GOT3 (cell line): ENCODE measurements at places on chromosomes 13 and 19.
A peak's percentile ranks its signal among the peaks of the same experiment; 100 is the strongest.

- DNase-seq, result no peak
Measured at GRCh38 chr19:47445937-47446402, 25.7 kb downstream of the SLC8A2 start.

DNA sequence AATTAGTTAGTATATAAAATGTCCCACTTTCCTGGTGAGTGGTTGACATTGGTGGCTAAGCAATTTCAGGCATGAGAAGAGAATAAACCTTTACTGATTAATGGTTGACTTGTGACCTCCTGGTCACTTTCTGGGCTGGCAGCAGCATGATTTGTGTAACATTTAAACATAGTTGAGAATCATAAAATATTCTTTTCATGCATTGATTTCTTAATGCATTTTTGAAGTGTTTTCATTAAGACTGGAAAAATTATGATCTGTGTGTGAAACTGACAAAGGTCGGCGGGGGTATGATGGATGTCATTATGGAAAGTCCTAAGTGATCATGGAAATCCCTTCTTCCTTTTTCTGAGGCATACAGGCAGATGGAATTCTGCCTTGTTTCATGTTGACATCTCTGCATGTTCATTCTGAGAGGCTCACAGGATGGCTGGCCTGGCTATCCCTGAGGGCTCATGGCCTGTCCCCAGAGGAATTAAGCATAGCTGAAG lies 98.7 kb upstream of the RNF113B start:
- DNase-seq, result no peak

GRCh38 chr13:99085808-99086266 lies 108.0 kb upstream of the DOCK9 start:
- no peak for DNase-seq

- DNase-seq, result no peak
Measured at GRCh38 chr19:46287585-46287984, 9.3 kb upstream of the HIF3A start.

- DNase-seq, result no peak
Measured at GRCh38 chr19:48190288-48190884, 19.9 kb downstream of the ZSWIM9 start.

DNA sequence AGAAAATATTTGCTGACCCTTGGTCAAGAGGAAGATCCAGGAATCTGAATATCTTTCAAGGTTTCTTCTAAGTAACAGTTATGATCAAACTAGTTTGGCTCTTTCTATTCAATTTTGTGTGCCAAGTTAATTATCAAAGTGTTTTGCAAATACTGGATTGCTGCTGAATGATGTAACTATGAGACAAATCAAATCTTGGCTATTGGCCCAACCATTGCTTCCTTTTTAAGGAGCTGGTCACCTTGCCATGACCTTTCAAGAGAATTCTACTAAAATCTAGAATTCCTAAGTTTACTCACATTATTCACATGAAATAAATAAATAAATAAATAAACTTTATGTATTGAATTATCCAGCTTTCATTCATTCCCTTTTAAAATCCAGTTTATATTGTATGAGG lies 371.8 kb downstream of the SLITRK6 start:
- DNase-seq, result no peak

- DNase-seq, result no peak
Measured at GRCh38 chr13:67964986-67965385, 734.9 kb upstream of the PCDH9 start.

- no peak for DNase-seq
Measured at GRCh38 chr19:34332027-34332760, 32.8 kb upstream of the GPI start.

GRCh38 chr13:109779876-109780510 lies 6.4 kb downstream of the IRS2 start:
- no peak for DNase-seq

- DNase-seq, result no peak
Measured at GRCh38 chr19:51729781-51730180, 6.0 kb upstream of the HAS1 start.

- DNase-seq, result no peak
Measured at GRCh38 chr13:103873725-103874124, 807.5 kb upstream of the SLC10A2 start.

GRCh38 chr13:82751206-82751605 lies 1131.1 kb downstream of the SLITRK1 start:
- DNase-seq, result no peak

DNA sequence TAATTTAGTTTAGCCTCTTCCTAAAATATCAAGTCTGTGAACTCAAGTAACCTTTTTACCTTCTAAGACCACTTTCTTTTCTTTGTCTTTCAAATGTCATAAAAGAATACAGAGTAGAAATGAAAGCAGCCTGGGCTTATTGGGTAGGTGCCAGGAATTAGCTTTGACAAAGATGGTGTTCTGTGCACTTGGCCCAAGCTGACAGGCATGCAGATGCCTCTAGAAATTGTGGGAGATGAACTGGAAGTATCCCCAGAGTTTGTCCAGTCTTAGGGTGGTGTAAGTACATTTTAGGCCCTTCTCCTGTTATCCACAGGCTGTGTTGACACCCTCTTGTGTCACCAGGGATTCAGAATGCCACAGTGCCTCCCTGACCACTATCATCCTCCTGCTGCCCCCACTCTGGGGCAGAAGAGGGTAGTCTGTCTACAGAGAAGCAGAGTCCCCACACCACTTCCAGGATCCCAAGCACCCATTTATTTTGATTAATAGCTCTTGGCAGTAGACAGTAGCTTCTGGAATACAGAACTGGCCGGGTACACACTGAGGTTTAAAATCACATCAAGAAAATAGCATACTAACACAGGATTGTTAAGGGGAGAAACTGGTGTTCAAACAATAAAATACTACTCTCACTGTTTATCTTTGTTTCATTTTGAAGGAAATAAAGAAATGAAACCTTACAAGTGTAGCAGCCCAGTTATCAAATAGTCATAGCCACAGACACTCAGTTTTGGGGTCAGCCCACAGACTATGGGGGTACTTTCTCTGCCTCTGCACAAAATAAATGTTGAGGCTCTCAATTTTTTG lies 343.2 kb downstream of the KCNRG start:
- DNase-seq, result no peak

DNA sequence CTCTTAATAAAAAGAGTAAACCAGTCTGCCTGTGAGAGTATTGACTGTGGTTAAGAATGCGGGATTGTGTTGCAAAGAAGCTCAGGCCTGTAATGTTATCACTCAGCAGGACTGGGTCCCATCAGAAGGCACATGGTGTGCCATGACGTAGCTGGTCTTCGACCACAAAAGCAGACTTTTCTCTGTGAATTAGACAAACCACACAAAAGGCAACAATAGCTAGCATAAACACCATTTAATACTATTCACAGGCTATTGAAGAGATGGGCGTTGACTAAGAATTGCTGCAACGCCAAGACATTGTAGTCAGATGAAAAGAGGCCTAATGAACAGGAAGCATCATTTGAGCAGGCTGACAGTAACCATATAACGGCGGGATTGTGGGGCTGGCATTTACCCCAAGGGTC lies 235.6 kb upstream of the SOX21 start:
- DNase-seq, result no peak

DNA sequence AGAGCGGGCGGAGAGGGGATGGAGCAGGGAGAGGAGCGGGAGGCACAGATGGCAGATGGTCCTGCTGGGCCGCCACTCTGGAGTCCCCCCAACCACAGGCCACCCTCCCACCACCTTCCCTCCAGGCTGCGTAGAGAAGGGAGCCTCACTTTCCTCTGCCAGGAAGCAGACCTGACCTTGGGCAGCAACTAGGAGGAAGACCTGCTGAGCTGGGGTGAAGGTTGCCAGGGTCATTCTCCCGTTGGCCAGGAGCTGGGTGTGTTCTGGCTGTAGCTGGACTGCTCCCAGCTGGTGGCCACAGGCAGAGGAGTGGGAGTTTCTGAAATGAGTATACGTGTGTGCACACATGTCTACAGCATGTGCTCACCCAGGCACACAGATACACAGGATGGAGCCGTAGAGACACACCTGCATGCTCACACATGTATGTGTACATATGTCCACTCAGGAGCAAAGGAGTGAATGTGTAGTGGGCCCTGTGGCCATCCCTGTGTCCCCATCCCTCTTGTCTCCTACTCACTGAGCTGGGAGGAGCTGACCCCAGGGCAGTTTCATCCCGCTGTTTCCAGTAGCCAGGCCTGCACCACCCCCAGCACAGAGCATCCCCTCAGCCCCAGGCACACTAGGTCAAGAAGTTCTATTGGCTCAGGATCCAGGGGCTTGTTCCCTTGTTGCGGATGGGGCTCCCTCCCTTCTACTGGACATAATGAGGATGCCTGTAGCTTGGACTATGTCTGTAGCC lies 53.0 kb downstream of the CHST8 start:
- DNase-seq, result no peak

- DNase-seq, result no peak
Measured at GRCh38 chr13:97241761-97242160, 19.6 kb downstream of the MBNL2 start.

DNA sequence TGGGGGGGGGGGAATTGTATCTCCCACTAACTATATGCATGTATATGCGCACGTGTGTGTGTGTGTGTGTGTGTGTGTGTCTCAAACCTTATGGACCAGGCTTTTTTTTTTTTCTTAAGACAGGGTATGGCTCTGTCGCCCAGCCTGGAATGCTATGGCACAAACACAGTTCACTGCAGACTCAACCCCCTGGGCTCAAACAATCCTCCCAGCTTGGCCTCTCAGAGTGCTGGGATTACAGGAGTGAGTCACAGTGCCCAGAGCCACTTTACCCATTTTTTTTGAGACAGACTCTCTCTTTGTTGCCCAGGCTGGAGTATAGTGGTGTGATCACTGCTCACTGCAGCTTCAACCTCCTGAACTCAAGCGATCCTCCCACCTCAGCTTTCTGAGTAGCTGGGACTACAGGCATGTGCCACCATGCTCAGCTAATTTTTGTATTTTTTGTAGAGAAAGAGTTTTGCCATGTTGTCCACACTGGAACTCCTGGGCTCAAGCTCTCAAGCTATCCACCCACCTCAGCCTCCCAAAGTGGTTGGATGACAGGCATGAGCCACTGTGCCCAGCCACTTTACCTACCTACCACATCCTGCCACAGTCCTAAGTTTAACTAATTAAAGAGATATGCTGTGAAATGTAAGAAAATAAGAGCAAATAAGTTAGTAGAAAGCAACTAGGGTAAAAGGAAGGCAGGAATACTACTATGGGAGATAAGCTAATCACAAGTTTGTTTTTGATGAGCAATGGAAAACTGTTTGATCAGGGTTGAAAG lies 2.4 kb downstream of the ZMYM5 start:
- no peak for DNase-seq

DNA sequence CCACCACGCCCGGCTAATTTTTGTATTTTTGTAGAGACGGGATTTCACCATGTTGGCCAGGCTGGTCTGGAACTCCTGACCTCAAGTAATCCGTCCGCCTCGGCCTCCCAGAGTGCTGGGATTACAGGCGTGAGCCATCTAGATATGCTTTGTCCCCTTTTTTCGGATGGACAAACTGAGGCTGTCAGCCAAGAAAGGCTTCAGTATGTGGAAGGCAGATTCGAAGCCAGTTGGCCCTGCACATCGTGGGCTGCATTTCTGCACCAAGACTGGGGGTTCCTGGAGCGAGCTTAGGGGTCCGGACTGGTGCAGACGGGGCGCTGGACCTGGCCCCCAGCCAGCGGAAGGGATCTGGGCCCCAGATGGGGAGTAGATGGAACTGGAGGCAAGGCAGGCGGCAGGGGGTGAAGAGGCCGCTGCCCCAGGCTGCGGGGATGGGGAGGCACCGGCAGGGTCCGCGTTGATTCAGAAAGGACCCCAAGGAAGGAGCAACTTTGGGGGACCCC lies 9.7 kb upstream of the JUND start:
- DNase-seq, result no peak

- no peak for DNase-seq
Measured at GRCh38 chr13:91719033-91719432, 320.6 kb downstream of the GPC5 start.

- no peak for DNase-seq
Measured at GRCh38 chr19:45667620-45668341, at the start of gene GIPR. TSS of gene GIPR (plus strand) at chr19:45668221. CDS start at chr19:45669521, 1,300 bp downstream.

GRCh38 chr19:36973021-36973843 lies 57.1 kb downstream of the ZNF568 start:
- DNase-seq, result peak; percentile 9

DNA sequence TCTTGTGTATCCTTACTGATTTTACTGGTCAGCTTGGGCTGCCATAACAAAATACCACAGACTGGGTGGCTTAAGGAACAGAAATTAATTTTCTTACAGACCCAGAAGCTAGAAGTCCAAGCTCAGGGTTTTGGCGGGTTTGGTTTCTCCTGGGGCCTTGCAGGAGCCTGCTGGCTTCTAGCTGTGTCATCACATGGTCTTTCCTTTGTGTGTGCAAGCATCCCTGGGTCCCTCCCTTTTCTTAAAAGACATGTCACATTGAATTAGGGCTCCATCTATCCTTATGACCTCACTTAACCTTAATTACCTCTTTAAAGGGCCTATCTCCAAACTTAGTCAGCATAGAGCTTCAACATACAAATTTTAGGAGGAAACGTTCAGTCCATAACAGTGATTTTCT lies 23.4 kb downstream of the UBAC2 start:
- DNase-seq, result no peak

- no peak for DNase-seq
Measured at GRCh38 chr19:47407417-47407774, 11.9 kb downstream of the MEIS3 start.

DNA sequence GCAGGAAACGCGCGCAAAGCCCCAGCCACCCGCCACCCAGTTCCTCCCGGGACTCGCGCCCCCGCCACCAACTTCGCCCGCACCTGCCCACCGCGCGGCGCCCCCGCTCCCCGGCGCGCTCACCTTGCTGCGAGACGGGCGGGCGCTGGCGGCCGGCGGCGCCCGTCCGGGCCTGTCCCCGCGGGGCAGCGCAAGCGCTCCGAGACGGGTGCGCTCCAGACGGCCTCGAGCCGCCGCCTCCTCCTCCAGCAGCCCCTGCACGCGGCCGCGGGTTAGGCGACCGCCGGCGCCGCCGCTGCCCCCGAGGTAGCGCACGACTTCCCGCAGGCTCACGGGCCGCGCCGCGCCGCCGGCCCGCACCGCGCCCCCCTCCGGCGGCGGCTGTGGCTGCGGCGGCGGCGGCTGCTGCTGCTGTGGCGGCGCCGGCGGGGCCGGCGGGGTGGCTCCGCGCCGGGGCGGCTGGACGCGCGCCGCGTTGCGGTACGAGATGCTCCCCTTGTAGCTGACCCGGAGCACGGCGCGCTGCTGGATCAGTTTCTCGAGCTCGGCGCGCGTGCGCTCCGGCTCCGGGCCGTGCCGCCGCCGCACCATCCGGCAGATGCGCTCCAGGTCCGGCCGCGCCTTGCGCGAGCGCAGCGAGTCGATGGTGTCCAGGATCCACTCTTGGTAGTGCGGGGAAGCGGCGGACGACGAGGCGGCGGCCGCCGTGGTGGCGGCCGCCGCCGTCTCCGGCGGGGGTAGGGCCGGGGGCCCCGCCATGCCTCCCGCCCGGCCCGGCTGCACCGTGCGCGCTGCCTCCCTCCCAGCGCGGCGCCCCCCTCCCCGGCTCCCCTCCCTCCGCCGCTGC lies 666 bp downstream of the SAMD1 start:
- DNase-seq, result peak; percentile 9
